ENCODE measurements at places on chromosomes 12 and 14.

GRCh38 chr12:26825459-26826016 lies 7.5 kb downstream of the ITPR2 start:
- DNase-seq: no peak

DNA sequence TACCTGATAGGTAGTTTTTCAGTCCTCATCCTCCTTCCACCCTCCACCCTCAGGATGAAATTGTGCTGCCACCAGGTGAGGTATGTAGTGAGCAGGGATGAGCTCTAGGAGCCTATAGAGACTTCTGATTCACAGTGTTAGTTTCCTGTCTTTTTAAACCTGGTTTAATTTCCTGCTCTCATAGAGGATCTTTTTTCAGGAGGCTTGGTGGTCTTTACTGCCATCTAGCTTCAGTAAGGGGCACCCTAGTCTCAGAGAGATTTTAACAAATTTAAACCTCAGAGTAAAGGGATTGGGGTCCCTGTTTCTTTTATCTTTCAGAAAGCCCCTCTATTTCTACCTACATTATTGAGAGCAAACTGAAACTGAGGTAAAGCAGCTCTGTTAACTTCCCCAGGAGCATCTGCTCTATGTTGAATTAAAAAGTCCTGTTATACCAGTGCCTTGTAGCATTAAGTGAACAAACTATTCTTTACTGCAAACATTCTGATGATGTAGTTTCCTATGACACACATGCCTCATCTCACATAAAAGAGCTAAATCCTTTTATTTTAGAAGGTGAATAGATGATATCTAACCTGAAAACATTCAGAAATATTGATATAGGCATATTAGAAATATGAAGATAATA lies 172.2 kb upstream of the DDHD1 start:
- no peak for DNase-seq

GRCh38 chr14:22462923-22463322 lies 126.1 kb downstream of the DAD1 start:
- DNase-seq: no peak

DNA sequence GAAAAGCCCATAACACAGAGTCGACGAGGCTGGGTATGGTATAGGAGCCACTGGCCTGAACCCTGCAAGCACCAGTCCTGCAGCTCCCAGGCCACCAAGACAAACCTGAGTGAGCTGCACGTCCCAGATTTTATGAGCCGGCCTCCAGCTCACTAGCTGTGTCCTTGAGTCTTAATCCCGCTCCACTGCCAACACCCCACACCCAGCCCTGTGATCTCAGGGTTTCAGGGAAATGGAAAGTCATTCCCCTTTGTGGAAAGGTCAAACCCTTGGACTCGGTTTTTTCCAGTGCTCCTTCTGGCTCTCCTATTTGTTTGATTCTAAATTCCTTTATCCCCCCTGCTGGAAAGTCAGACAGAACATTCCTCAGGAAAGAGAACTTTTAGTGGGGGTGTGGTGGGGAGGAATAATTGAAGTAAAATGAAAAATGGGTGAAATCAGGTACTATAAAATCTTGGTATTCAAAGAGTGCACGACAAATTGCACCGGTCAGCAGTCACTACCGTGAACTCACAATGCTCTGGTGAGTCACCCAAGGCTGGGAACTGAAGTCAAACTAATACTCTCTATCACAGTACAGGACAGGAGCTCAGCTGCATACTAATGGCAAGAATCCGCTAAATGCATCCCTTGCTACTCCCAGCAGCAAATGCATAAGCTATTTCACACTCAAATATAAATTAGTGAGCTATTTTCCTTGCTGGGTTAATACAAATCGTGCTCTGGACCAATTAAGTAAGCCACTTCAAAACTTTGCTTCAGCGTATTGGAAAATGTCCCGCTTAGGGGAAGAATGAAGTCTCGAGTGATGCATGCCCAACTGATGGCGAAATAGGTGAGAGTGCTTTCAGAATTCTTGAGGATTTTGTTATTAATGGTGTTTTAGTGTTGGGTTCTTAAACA lies 9.0 kb downstream of the PITPNM2 start:
- no peak for DNase-seq

DNA sequence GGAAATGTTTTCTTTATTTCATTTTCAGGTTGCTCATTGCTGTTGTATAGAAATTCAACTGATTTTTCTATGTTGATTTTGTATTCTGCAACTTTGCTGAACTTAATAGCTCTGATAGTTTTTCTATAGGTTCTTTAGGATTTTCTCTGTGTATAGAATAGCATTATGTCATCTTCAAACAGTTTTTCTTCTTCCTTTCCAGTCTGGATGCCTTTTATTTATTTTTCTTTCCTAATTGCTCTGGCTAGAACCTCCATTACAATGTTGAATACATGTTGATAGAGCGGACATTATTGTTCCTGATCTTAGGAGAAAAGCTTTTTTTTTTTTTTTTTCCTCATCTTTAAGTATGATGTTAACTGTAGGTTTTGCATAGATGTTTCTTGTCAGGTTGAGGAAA lies 39.2 kb downstream of the MIA2 start:
- DNase-seq: no peak

- DNase-seq: no peak
Measured at GRCh38 chr12:110937104-110937641, 16.8 kb upstream of the MYL2 start.

DNA sequence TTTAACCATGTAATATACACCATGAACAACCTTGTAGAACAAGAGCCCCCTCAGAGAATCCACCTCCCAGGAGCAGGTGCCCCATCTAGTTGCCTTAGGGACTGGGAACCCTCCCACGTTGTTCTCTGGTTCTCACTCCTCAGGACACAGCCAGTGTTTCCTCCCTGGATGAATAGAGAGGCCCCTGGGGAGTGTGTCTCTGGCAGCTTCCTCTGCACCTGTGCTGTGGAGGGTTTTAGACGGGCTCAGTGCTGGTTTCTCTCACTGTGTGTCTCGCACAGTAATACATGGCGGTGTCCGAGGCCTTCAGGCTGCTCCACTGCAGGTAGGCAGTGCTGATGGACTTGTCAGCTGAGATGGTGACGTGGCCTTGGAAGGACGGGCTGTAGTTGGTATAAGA lies 581.3 kb downstream of the TMEM121 start:
- DNase-seq: no peak

DNA sequence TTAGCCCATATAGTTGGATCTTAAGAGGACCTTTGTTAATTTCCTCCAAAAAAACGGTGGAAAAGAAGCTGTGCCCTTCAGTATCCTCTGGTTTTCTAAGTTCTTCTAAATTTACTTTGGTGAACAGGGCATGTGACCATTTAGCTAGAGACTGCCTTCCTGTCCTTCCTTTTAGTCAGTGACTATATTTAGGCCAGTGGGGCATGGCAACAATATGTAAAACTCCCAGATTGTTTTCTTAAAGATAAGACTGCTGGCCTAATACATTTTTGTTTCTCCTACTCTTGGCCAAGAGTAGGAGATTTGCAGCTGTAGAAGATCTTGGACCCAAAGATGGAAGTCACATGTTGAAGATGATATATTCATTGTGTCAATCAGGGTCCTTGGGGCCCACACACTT lies 325.1 kb upstream of the DCN start:
- no peak for DNase-seq

DNA sequence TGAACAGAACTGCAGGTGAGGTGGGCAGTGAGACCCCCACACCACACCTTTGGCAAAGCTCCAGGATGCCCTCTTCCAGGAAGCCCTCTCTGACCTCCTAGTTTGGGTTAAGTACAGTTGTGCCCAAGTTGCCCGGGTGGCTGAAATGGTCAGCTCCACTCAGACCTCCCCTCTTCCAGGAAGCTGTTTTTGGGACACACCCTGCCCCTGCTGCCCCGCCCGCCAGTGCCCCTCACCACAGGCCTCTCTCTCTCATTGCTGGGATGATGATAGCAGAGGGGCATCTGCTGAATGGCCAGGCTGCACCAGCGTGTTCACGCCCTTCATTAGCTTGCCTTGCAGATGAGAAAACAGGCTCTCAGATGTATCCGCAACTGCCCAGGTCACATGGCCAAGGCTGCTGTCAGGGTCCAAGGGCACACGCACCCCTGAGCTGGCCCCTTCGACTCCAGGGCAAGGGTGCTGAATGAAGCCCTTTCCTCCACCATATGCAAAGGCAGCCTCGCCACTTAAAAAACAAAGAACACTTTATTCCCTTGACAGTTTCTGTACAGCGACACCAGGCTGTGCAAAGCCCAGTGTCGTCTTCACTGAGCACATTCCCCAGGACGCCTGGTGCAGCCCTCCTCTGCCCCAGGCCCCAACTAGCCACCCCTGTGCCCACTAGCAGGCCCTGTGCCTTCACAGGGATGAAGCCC lies 15.5 kb downstream of the SLC25A29 start:
- no peak for DNase-seq

- DNase-seq: no peak
Measured at GRCh38 chr14:59377991-59378601, 87.1 kb downstream of the GPR135 start.

- DNase-seq: no peak
Measured at GRCh38 chr12:2640709-2641108, 154.1 kb upstream of the FKBP4 start.

DNA sequence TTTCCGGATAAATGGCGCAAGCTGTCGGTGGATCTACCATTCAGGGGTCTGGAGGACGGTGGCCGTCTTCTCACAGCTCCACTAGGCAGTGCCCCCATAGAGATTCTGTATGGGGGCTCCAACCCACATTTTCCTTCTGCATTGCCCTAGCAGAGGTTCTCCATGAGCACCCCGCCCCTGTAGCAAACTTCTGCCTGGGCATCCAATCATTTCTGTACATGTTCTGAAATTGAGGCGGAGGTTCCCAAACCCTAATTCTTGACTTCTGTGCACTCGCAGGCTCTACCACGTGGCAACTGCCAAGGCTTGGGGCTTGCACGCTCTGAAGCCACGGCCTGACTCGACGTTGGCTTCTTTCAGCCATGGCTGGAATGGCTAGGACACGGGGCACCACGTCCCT lies 5.1 kb upstream of the SERPINA10 start:
- DNase-seq: no peak

- no peak for DNase-seq
Measured at GRCh38 chr14:49955024-49955423, 62.1 kb downstream of the ARF6 start.

- no peak for DNase-seq
Measured at GRCh38 chr14:20632831-20633691, 8.4 kb downstream of the OR6S1 start.

DNA sequence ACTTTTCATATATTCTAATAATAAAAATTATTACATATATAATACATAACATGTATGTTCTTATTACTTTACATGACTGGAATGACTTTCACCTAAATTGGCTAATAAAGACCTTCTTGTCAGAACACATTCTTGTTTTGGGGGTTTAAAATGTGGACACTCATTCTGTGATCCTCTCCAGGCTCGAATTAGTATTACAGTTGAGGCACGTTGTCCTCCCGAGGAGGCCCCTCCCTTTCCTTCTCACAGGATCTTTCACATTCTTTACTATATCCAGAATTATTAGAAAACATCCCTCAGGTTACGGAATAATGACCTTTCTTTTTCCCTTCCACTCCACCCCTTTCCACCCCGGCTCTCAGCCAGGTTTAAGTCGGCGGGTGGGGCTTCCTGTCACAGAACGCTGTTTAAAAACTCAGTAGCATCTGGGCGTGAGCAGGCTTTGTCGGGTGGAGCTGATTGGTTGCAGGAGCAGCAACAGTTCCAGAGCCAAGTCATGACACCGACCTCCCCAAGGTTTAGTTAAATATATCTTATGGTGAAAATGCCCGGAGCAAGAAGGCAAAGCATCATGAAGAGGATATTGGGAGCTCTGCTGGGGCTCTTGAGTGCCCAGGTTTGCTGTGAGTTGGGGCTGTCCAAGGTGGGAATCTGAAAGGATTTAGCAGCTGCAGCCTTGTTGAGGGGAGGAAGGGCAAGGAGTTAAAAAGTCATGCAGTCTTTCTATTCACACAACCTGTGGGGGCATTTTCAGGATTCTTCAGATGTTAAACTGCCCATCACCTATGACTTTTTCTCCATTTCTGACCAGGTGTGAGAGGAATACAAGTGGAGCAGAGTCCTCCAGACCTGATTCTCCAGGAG lies 396.7 kb upstream of the OR4E1 start:
- DNase-seq: no peak

GRCh38 chr14:106134886-106135285 lies 608.5 kb downstream of the TMEM121 start:
- DNase-seq: no peak

GRCh38 chr14:89767861-89768268 lies 186.7 kb downstream of the EFCAB11 start:
- DNase-seq: no peak

DNA sequence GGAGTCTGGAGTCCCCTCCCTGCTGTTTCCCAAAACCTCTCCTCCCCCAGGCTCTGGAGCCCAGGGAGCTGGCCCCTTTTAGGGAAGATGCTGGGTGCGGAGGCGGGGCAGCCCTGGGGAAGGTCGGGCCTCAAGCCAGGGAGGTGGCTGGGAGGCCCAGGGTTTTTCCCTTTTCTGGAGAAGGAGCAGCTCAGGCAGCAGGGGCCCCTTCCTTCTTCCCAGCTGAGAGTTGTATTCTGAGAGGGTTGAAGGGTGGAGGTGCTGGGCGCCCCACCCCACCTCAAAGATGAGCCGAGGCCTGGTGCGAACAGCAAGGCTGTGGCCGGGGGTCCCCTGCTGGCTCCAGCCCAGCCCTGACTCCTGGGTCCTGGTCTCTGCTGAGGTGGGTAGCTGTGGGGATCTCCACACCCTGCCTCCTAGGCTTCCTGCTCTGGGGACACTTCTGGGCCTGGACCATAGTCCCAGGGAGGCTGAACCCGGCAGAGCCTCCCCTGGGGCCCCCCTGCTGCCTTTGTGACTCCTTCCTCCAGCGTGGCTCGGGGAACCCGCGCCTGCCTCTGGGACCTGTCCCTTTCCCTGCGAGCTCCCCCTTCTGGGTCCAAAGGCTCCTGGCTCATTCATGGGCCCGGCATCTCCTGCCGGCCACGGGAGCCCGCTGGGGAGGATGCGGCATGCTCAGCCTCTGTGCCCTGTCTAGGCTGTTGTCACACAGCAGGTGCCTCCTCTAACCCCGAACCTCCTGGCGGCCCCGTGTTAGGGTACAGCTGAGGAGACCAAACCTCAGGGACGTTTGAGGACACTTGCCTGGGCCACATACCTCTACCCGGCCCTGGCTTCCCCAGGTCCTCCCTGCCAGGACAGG lies 4.4 kb downstream of the TRMT61A start:
- DNase-seq: no peak

DNA sequence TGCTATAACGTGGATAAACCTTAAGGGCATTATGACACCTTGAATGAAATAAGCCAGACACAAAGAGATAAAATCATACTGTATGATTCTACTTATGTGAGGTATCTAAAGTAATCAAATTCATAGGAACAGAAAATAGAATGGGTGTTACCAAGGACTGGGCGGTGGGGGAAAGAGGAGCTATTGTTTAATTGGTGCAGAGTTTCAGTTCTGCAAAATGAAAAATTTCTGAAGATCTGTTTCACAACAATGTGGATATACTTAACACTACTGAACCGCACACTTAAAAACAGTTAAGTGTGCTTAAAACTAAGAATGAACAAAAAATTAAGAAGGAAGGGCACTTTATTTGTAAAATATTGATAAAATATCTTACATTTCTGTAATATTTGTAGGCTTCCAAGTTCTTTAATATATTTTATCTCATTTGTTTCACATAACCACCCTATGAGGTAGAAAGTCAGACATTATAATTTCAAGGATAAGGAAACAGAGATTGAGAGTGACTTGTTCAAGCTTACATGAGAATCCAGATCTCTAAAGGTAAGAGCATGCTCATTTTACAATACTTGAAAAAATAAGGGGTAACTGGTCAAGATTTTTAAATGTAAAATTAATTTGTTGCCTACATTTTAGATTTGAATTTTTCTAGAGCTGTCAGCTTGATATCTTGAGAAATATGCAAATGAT lies 14.9 kb downstream of the LTA4H start:
- no peak for DNase-seq
